ENCODE measurements at places on chromosomes 3 and 15. TPM values are rescaled to one million over a fixed set of nuclear protein-coding genes. Genes with fewer than 3 reads are reported as not detected.

Gene MYO5C
- total RNA-seq, result 2.1 TPM

GRCh38 chr3:187946163-187946691 is 201.0 kb upstream of the BCL6 start:
- H3K27me3 ChIP-seq, result no peaks in the 10 kb centered on the region
- H3K27ac ChIP-seq, result peak overlapping the region; percentile 32
- H3K36me3 ChIP-seq, result no peaks in the 10 kb centered on the region
- peaks cover 48% of the 10 kb centered on the region for H3K4me1 ChIP-seq
- DNase-seq, result no peak
- no peak overlapping the region for H3K4me3 ChIP-seq

GRCh38 chr15:78617076-78617475 is 3.7 kb downstream of the CHRNA3 start:
- H3K27ac ChIP-seq, result no peak overlapping the region
- H3K36me3 ChIP-seq, result no peaks in the 10 kb centered on the region
- no peaks in the 10 kb centered on the region for H3K27me3 ChIP-seq
- no peak for DNase-seq
- no peak overlapping the region for H3K4me3 ChIP-seq

DNA sequence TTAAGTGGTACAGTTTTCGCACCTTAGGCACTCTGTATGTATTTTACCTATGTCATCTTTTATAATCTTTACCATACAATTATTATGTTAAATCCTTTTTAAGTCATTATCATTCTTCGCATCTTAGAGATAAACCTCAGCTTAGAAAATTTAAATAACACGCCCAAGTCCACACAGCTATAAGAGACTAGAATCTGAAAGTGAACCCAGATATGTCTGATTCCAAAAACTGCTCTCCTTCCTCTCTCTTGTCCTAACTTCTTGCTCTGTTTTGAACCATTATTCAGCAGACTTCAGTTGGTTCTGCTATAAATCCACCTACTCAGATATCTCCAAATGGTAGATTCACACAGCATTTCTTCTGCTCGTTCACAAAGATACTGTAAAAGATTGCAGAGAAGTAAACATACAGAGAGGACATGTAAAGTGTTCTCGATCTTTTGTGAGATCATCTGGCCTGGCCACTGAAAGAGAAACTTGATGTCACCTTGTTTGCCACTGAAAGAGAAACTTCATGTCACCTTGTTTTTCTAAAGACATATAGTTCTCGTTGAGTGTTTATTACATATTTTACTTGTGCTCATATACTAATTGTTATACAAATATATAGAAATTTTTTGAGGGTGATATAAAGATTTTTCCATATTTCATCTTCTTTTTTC is 533.2 kb downstream of the GRM7 start:
- no peaks in the 10 kb centered on the region for H3K36me3 ChIP-seq
- H3K4me1 ChIP-seq, result no peaks in the 10 kb centered on the region
- no peak for DNase-seq
- H3K27me3 ChIP-seq, result no peaks in the 10 kb centered on the region
- H3K4me3 ChIP-seq, result no peak overlapping the region

GRCh38 chr15:101389362-101389761 is 94.3 kb upstream of the SNRPA1 start:
- no peak overlapping the region for H3K4me3 ChIP-seq
- H3K27me3 ChIP-seq, result no peaks in the 10 kb centered on the region
- peak; percentile 39 for DNase-seq
- H3K4me1 ChIP-seq, result no peaks in the 10 kb centered on the region

- no peaks in the 10 kb centered on the region for H3K27me3 ChIP-seq
- peaks cover 11% of the 10 kb centered on the region for H3K36me3 ChIP-seq
- no peak for DNase-seq
- no peak overlapping the region for H3K4me3 ChIP-seq
These were observed 38.2 kb downstream of the NBEAL2 start for GRCh38 chr3:47017504-47018268.

DNA sequence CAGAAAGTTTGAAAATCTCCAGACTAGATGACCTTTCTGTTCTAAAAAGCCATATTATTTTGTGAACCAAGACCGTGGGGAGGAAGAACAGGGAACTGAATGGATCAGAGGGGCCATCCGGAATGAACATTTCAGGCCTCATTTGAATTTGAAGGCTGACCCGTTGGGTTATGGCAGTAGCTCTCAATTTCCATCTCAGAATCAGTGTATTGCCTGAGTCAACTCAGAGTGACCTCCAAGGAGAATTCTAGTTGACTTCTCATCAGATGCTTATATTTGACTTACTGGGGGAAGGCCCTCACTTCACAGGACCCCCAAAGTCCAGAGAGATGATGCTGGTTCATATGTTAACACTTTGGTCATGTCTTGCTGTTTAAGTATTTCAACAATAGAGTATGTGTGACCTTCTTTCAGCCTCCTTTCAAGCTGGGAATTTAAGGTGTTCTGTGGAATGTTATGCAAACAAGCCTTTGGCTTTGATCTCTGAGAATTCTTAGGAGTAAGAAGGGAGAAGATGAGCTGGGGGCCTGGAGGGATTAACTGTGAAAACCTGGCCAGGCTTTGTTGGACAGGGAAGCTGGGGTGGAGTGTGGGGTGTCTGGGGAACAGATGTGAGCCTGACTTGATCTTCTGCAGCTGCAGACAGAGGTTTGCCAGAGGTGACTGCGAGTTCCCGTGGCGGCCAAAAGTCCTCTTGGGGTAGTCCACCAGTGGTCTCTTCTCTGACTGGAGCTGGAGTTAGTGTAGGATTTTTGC is 111.2 kb upstream of the RGMA start:
- no peak overlapping the region for H3K27ac ChIP-seq
- no peaks in the 10 kb centered on the region for H3K36me3 ChIP-seq
- no peak overlapping the region for H3K4me3 ChIP-seq
- H3K27me3 ChIP-seq, result no peaks in the 10 kb centered on the region

GRCh38 chr15:58760385-58761009 is 10.6 kb upstream of the MINDY2 start:
- no peak for DNase-seq
- no peak overlapping the region for H3K4me3 ChIP-seq
- H3K4me1 ChIP-seq, result no peaks in the 10 kb centered on the region
- H3K27me3 ChIP-seq, result no peaks in the 10 kb centered on the region

- no peak overlapping the region for H3K4me3 ChIP-seq
- H3K36me3 ChIP-seq, result no peaks in the 10 kb centered on the region
- DNase-seq, result no peak
- H3K27ac ChIP-seq, result no peak overlapping the region
These were observed 58.5 kb upstream of the ZNF148 start for GRCh38 chr3:125433611-125434041.

DNA sequence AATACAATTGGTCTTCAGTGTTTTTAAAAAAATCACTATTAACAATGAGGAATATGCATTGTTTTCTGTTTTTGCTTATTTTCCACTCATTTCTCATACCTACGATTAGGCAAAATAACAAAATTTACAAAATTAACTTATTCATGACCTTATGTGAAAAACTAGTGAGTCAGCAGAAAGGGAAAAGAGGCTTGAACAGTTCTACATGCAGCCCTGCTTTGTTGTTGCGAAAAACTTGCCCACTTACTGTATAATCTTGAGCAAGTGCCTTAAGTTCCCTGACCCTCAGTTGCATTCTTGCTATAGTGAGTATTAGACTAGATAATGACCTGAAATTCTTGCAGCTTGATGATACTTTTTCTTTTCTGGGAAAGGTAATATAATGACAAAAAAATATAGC is 551.1 kb upstream of the BCHE start:
- no peak overlapping the region for H3K27ac ChIP-seq
- H3K4me3 ChIP-seq, result no peak overlapping the region
- H3K27me3 ChIP-seq, result no peaks in the 10 kb centered on the region
- no peaks in the 10 kb centered on the region for H3K4me1 ChIP-seq

DNA sequence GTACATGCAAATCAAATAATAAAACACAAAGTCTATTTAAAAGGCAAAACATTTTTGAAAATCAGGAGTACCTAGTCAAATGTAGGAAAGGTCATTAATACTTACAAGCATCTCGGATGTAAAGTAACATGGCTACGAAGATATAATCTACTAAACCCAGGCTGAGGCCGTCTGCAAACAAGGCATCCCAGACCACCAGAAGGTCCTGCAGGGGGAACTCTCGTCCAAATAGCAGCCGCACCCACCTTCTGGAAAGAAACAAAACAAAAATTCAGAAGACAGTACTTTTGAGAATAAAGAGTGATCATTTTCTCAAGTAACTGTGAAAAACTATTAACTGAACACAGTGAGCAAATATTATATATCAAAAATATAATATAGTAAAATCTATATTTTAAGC is 423.1 kb downstream of the PLCL2 start:
- no peaks in the 10 kb centered on the region for H3K27me3 ChIP-seq
- H3K4me3 ChIP-seq, result no peak overlapping the region
- H3K4me1 ChIP-seq, result peaks cover 25% of the 10 kb centered on the region
- peaks cover 6% of the 10 kb centered on the region for H3K36me3 ChIP-seq

DNA sequence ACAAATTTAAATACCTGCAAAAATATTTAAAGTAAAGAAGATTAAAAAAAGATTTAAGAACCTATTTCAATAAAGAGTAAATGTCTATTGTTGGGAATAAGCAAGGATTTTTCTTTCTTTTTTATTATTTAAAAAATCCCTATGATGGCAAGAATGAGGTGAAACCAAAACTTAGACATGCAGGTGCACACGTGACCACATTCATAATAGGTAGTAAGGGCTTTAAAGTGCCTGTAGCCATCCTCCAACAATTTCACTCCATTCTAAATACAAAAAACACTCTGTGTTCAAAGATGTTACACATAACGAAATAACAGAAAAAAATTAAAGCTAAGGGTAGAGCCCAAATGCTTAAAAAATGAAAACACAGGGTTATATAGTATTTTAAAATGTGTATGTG is 74.0 kb downstream of the FBN1 start:
- H3K27ac ChIP-seq, result no peak overlapping the region
- no peak overlapping the region for H3K4me3 ChIP-seq
- no peak for DNase-seq
- H3K36me3 ChIP-seq, result no peaks in the 10 kb centered on the region

Gene CYP1A1
- total RNA-seq, result not detected

Gene MASP1
- 8.1 TPM for total RNA-seq

Gene TIMP4
- 24.1 TPM for total RNA-seq

DNA sequence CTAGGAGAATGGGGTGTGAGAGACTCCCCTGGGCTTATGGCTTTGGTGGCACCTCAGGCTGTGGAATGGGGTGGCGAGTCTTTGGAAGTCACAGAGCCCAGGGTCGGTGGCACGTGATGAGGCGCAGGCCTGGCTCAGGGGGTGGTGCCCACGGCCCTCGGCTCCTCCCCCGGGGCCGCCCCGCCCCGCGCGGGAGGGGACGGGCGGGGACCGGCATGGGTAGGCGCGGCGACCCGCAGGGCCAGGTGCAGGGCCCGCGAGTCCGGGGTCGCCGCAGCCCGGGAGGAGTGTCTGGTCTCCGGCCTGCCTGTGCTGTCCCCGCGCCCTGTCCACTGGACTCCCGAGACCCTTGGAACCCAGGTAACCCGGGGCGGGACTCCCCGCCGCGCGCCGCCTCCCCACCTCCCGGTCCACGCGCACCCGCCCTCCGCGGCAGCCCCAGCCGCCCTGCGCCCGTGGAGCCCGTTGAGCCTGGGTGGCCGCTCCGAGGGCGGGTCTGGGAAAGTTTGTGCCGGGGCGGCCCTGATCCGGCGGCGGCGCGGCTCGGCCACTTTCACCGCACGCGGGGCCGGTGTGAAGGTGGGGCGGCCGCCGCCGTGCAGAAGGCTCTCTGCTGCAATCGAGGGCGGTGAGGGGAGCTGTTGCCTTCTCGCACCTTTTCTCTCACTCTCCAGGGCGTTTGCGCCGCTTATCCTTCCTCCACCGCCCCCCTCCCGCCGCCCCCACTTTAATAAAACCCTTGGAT is at the start of gene PAQR5:
Gene PAQR5 (plus strand): TSS at position 216 of the 745 bp plus-strand sequence. CDS start 61,169 bp downstream, outside the sequence.
- no peak within 1 kb of the TSS for H3K27ac ChIP-seq
- no peaks in the 10 kb centered on the region for H3K36me3 ChIP-seq
- H3K27me3 ChIP-seq, result no peaks in the 10 kb centered on the region
- H3K4me1 ChIP-seq, result peaks cover 7% of the 10 kb centered on the region
- peak; percentile 59 for DNase-seq

Gene TM4SF1
- total RNA-seq, result 32.9 TPM

DNA sequence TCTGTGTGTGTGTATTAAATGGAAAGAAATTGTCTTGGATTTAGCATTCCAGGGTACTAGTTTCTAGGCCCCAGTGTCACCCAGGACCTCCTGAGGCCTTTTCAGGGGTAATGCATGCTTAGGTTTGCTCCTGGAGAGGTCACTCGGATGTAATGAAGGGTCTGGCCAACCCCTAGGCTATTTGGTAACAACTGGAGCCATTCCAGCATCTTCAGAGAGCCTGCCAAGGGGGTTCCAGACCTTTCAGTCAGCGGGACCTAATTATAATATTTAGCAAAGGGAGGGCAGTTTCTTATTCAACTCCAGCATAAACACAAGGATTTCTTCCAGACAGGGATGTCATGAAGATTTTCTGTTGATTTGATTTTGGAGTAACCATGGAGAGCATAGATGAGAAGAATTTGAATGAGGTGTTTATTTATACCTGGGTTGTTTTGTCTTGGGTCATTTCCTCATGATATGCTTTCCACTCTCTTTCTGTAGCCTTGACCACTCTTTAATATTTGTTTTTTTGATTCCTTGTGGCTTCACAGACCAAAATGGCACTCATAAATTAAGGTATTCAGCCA is 17.4 kb downstream of the KAT2B start:
- H3K27me3 ChIP-seq, result no peaks in the 10 kb centered on the region
- H3K4me3 ChIP-seq, result no peak overlapping the region
- peaks cover 57% of the 10 kb centered on the region for H3K4me1 ChIP-seq
- peak overlapping the region; percentile 84 for H3K27ac ChIP-seq
- no peak for DNase-seq

Gene GANC
- 26.0 TPM for total RNA-seq

Measured in psoas muscle (tissue), 8 donors.